ENCODE measurements at places on chromosomes 4 and X. TPM values are rescaled to one million over a fixed set of nuclear protein-coding genes. Genes with fewer than 3 reads are reported as not detected.

The SAGE1 gene
- not detected for total RNA-seq

The MAGEE2 gene
- not detected for total RNA-seq

The PABPC4L gene
- not detected for total RNA-seq

The SULT1B1 gene
- total RNA-seq, result 8.1 TPM

The SORCS2 gene
- 0.10 TPM for total RNA-seq

The HELT gene
- total RNA-seq, result not detected

The SATL1 gene
- not detected for total RNA-seq

The CTAG1A gene
- total RNA-seq, result not detected

The DLG3 gene
- total RNA-seq, result 6.4 TPM

The PAGE2 gene
- not detected for total RNA-seq

The IL2RG gene
- 117 TPM for total RNA-seq

The RTL9 gene
- total RNA-seq, result not detected

The IL13RA1 gene
- total RNA-seq, result 39.3 TPM

The DSPP gene
- not detected for total RNA-seq

The GC gene
- not detected for total RNA-seq

The HDX gene
- 3.4 TPM for total RNA-seq

The LDOC1 gene
- total RNA-seq, result 1.5 TPM

The REPS2 gene
- 1.8 TPM for total RNA-seq

The PRDM8 gene
- total RNA-seq, result 4.8 TPM

The PITX2 gene
- total RNA-seq, result not detected

The MGARP gene
- total RNA-seq, result not detected

The CT47B1 gene
- not detected for total RNA-seq

The GAB1 gene
- 6.3 TPM for total RNA-seq

The SOD3 gene
- not detected for total RNA-seq

The TLR10 gene
- 2.5 TPM for total RNA-seq

The CLDN22 gene
- total RNA-seq, result not detected

The PDE6B gene
- 10.4 TPM for total RNA-seq

The SHROOM2 gene
- under 0.01 TPM for total RNA-seq

The FRAS1 gene
- under 0.01 TPM for total RNA-seq

The MAGEB1 gene
- not detected for total RNA-seq

The MND1 gene
- 0.52 TPM for total RNA-seq

The AKAP14 gene
- not detected for total RNA-seq

The SSR4 gene
- total RNA-seq, result 121 TPM

The BMX gene
- total RNA-seq, result 0.10 TPM

The UGT8 gene
- total RNA-seq, result 3.3 TPM

The ZCCHC12 gene
- total RNA-seq, result not detected

The EREG gene
- 240 TPM for total RNA-seq

The ANOS1 gene
- total RNA-seq, result under 0.01 TPM

The SHOX gene
- not detected for total RNA-seq

The ADGRG2 gene
- total RNA-seq, result under 0.01 TPM

The PNCK gene
- total RNA-seq, result 0.52 TPM

The DRP2 gene
- total RNA-seq, result not detected

The F8A2 gene
- not detected for total RNA-seq

The PAGE4 gene
- total RNA-seq, result not detected

The SLC4A4 gene
- total RNA-seq, result 1.3 TPM

The CLIC2 gene
- 2.6 TPM for total RNA-seq

The MAGEA2B gene
- 0.10 TPM for total RNA-seq

The ARAP2 gene
- total RNA-seq, result 201 TPM

The CCDC160 gene
- total RNA-seq, result not detected

The ARHGAP4 gene
- 199 TPM for total RNA-seq

The HTN1 gene
- total RNA-seq, result not detected

The NIPAL1 gene
- total RNA-seq, result under 0.01 TPM

The EXOSC9 gene
- total RNA-seq, result 81.5 TPM

The PRRG1 gene
- not detected for total RNA-seq

The UGT2B17 gene
- 0.94 TPM for total RNA-seq

The GAGE12F gene
- total RNA-seq, result not detected

The SSX1 gene
- not detected for total RNA-seq

The HSFX2 gene
- 0.21 TPM for total RNA-seq

The TBX22 gene
- total RNA-seq, result not detected

The CLGN gene
- 0.42 TPM for total RNA-seq
